Stimulated activated CD4-positive, alpha-beta T cell treated with anti-CD3 and anti-CD28 coated beads, Interleukin-2, amount 100 ng/mL, for 48 hours (primary cell): ENCODE measurements at places on chromosomes 4 and X.

DNA sequence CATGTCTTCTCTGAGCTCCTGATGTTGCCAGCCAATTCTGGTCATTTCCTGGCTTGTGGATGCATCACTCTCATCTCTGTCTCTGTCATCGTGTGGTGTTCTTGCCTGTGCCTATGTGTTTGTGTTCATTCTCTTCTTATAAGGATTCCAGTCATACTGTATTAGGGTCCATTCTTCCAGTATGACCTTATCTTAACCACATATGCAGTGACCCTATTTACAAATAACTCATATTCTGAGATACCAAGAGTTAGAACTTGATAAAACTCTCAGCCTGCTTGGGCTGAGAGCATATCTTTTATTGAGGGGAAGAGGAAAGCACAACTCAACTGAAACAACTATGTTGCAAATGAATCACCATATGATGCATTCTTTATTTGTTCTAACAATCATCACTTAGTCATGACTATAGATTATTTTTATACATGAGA is 189.0 kb upstream of the ANXA10 start:
- DNase-seq = no peak

DNA sequence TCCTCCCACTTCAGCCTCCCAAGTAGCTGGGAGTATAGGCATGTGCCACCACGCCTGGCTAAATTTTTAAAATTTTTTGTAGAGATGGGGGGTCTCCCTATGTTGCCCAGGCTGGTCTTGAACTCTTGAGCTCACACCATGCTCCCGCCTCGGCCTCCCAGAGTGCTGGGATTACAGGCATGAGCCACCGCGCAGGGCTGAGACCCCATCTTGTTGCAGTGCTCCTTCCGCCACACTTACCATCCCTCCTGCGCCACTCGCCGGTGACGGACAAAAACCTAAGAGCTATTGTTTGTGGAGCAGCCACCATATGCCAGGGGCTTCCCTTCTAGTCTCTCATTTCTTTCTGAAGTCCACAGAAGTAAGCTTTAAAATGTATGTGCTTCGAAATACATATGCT is 34.5 kb downstream of the NSG1 start:
- DNase-seq = no peak

GRCh38 chr4:39877971-39878370 is 99.7 kb downstream of the PDS5A start:
- DNase-seq = no peak

GRCh38 chr4:129043523-129043922 is 49.8 kb downstream of the SCLT1 start:
- no peak for DNase-seq
